ENCODE measurements at places on chromosomes 11 and 22.

DNA sequence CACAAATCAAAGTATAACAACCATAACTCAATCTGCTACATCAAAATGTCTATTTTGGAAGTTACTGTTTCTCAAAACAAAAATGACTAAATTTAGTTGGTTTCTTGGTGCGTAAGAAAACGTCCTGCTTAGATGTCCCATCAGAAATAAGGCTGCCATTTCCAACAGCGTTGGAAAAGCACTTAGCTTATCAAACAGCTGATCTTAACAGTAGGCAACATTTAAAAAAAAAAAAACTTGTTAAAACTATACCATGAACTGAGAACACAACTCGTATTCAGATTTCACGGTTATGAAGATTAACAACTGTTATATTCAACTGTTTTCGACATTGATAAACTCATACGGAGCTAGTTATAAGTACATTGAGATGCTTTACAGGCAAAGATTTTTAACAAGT lies 2.4 kb downstream of the CEP57 start:
- no peak for DNase-seq

DNA sequence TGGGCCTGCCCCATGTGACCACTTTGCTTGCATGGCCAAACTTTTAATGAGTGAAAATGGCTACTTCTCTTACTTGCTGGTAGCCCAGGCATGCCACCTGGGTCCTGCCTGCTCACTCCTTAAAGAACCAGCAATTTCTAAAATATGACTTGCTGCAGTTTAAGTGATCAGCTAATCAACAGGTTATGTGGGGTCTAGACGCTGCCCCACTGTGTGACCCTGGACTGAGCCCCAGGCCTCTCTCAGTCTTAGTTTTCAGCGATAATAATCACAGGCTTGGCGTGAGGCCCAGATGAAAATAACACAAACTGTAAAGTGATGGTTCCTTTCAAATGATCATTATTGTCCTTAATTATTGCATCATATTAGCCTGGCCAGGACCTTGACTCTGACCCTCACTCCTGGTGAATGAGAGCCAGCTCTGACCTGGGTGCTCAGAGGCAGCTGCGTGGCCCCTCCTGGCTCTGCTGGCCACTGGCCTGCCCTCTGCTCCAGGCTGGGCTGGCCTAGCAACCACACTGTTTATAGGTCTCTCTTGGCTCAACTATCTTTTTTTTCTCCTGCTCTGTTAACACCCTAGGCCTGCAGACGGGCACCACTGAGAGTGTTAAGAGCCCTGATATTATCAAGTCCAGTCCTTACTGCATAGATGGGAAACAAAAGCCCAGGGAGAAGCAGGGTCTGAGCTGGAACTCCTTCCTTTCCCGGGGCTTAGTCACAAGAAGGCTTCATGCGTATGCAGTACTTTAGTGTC lies 89.7 kb downstream of the RRM1 start:
- DNase-seq, result no peak

DNA sequence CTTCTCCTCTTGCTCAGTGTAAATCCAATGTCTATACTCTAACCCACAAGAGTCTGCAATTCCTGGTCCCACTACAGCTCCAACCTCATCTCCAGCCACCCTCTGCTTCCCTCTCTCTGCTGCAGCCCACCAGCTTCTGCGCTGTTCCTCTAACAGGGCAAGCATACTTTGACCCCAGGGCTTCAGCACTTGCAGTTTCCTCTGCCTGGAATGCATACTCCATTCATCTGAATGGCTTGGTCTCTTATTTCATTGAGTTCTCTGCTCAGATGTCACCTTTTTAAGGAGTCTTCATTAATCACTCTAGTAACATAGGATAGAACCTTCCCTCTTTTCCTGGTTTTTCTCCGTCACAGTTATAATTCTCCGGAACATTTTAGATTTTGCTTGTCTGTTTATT lies 141.6 kb downstream of the BUD13 start:
- no peak for DNase-seq

DNA sequence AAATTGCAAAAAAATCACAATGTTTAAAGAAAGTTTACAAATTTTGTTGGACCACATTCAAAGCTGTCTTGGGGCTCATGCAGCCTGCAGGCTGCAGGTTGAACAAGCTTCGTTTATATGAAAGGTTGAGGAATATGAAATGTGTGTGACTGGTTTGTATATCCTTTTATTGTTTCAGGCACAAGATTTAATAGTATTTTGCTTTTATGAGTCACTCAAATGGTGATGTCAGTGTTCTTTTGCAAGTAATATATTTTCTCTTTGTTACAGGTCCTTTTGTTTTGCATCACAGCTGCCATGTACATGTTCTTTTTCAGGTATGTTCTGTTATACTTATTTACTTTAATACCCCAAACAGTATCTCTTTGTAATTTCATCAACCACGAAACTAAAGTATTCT lies 198.6 kb downstream of the TMEM135 start:
- no peak for DNase-seq

DNA sequence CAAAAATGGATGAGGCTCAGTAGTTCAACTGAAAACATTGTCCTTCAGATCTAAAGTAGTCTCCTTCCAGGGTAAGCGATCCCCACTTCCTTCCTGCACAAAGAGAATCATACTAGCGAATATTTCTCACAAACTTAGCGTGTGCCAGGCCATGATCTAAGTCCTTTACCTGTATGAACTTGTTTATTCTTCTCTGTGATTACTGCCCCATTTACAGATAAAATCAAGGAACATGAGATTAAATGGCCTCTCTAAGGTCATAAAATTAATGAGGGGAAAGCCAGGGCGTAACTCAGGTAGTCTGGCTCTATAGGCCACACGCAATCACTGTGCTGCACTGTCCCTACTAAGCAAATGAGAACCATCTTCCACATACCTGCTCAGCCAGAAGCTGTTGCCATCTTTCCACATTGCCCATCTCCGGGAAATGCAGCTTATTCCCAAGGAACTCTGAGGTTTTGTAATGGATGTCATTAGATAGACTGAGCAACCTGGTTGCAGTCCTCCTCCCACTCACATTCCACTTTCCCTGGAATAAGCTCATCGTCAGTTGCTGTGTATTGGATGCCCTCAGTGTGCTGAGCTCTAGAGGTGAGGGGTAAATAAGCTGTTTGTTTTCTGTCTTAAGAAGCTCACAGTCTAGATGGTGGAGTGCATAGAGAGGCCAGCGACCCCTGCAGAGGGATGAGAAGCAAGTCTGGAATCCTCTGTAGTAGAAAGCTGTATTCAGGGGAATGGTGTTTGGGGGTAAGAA lies 146.3 kb downstream of the SNX19 start:
- no peak for DNase-seq

GRCh38 chr11:8584082-8584481 lies 9.9 kb downstream of the STK33 start:
- no peak for DNase-seq

GRCh38 chr22:50058906-50059880 lies 1.1 kb upstream of the TTLL8 start:
- DNase-seq, result no peak

- no peak for DNase-seq
These were observed 81.3 kb upstream of the PITPNB start for GRCh38 chr22:28000361-28000760.

GRCh38 chr22:41280065-41280464 lies 5.9 kb downstream of the RANGAP1 start:
- DNase-seq, result no peak

GRCh38 chr11:120009938-120010337 lies 128.0 kb downstream of the TRIM29 start:
- DNase-seq, result no peak

DNA sequence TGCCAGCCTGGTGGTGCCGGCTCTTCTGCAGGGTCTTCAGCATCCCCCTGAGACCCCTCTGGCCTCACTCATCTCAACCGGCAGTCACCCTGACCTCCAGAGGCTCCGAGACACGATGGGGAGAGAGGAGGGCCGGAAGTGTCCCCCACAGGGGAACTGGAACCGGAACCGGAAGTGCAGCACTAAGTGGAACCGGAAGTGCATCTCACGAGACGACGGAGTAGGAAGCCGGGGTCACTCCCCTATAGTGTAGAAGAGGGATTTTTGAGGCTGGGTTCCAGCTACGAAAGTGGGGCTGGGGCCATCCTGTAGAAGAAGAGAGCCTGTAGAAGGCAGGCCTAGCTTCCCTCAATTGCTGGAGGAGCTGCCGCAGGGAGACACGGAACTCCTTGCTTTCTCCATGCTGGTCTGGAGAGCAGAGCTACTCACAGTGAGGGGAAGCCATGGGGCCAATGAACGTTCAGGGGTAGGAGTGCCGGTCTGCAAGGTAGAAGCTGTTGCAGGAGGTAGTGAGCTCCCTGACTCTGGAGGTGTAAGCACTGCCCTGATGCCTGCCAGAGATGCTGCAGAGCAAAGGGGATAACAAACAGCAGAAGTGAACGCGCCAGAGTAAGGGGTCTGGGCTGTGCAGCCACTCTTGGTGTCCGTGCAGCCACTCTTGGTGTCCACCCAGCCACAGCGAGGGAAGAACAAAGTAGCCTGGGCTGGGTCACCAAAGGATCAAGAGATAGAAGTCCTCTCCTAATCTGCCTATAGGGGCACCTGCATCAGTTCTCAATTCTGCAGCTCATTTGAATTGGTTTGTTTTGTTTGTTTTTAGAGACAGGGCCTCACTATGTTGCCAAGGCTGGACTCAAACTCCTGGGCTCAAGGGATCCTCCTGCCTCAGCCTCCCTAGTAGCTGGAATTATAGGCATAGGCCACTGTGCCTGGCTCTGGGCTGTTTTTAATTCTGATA lies 21.9 kb downstream of the SCUBE1 start:
- no peak for DNase-seq

DNA sequence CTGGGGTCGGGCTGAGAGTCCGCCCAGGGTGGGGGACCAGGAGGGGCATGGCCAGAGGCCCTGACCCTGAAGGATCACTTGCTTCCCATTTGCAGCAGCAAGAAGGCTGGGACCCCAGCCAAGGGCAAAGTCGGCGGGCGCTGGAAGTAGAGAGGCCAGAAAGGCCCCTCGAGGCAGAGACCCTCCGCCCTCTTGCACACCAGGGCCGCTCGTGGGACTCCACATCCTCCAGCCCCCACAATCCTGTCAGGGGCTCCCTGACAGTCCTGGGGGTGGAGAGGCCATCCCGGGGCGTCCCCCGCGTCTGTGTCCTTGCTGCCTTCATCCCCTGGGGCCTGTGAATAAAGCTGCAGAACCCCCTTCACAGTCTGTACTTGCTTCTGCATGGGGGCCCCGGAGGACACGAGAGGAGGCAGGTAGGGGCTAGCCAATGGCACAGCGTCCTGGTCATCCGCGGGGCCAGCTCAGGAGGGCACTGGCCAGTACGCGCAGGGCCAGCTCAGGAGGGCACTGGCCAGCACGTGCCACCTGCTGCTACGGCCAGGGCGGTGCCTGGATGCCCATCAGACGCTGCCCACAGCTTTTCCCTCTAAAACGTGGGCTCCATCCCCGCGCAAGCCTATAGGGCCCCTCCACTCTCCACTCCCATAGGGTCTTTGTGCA lies 8.7 kb upstream of the MRPL23 start:
- no peak for DNase-seq

- no peak for DNase-seq
These were observed 99.2 kb downstream of the NAT10 start for GRCh38 chr11:34204396-34205279.

GRCh38 chr22:36565686-36566085 lies 36.7 kb upstream of the EIF3D start:
- DNase-seq, result no peak

DNA sequence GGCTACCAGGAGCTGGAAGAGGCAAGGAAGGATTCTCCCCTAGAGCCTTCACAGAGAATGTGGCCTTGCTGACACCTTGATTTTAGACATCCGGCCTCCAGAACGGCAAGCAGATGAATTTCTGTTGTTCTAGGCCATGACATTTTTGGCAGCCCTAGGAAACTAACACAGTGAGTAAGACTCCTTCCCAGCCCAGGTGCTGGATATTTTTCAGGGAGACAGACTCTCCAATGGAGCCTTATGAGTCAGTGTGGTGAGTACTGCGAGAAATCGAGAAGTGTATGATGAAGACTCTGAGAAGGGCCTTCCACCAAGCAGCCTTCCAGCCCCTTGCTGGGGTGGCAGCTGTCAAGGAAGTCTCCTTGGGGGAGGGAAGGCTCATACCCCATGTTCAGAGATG lies 114.4 kb downstream of the OSBP2 start:
- no peak for DNase-seq

DNA sequence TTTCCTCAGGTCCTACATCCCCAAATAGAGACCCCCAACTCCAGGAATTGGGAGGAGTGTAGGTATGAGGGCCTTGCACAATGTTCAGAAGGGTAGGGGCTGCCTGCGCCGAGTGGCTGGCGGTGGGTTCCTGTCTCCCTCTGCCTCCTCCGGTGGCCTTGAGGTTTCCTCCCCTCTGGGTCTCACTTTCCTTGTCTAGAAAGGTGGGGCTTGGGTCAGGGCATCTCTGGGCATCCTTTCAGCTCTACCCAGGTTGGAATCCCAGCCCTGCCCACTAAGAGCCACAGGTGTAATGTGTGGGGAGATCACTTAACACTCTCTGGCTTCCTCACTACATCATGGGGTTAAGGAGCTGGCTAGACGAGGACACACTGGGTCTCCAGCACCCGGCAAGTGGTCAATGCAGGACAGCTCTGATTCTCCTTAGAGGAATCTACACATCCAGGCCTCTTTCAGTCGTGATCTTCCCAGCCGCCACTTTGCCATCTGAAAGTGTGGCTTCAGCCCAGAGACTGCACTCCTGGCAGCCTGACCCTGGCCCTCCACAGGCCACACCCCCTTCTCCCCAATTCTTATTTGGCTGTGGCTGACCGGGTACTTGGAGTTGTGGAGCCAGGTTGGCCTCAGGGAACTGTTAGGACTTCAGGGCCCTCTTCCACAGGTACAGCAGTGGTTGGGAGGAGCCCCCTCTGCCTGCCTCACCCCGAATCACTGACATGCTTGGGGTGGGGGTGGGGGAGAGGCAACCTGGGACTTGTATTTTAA lies 22.1 kb downstream of the PRDM11 start:
- DNase-seq, result no peak

GRCh38 chr11:108857382-108857781 lies 192.5 kb downstream of the DDX10 start:
- DNase-seq, result no peak

DNA sequence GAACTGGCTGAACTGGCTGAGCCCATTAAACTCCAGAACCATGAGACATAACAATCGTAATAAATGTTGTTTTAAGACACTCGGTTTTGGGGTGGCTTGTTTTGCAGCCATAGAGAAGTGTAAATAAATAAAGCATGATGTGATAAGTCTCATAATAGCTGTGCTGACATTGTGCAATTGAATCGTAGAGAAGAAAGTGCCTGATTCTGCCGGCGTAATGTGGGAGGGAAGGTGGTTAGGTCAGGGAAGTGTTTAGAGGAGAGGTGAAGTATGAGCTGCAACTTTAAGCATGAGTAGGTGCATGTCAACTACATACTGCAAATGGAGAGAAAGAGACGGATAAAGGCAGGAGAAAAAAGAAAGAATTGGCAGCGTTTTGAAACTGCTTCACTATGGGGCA lies 217.1 kb downstream of the BLID start:
- no peak for DNase-seq

- DNase-seq, result no peak
These were observed 23.3 kb downstream of the TRMU start for GRCh38 chr22:46358766-46359165.

- DNase-seq, result no peak
These were observed 25.7 kb upstream of the CDC42EP2 start for GRCh38 chr11:65288706-65289536.
